NCI-H82 (cell line): ENCODE measurements at places on chromosomes 12 and 14.

GRCh38 chr12:124853781-124854636 is 9.7 kb downstream of the SCARB1 start:
- no peak for DNase-seq

DNA sequence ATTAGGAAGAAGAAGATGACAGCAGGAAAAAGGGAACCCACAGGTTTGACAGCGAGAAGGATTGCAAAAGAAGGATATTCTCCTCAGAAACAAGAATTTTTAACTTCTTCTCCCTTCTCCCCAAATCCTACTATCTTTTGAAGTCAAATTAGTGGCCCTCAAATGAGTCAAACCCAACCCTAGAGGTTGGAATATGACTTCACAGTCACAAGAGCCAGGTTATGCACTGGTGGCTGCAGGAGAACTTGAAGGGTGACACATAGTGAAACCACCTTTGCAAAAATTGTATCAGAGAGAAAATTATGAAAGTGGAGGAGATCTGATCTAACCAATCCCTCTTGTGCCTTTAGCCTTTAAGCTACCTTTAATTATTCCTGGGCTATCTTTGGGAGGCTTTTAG is 386.2 kb upstream of the CCDC196 start:
- DNase-seq: no peak

GRCh38 chr14:74882103-74882920 is 596 bp downstream of the DLST start:
- DNase-seq: no peak

GRCh38 chr12:105858981-105859710 is 279.6 kb downstream of the NUAK1 start:
- DNase-seq: no peak

GRCh38 chr12:113912760-113913329 is 53.3 kb downstream of the RBM19 start:
- peak; percentile 80 for DNase-seq

DNA sequence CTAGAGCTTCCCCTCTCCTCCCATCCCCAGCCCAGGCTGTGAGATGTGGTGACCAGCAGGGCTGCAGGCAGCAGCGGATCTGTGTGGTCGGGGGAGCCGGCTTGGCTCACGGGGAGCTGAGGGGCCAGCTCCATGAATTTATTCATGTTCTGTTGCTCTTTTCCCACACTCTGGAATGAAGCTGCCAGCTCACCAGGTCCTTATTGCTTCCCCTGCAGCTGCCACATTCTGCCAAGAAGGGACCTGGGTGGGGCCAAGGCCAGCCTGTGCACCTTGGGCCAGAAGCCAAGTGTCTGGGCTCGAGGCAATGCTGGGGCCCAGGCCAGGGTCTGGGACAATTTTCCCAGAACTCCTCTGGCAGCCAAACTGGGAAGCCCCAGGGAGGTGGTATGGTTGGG is 2.5 kb upstream of the C1QL4 start:
- DNase-seq: no peak

- peak; percentile 5 for DNase-seq
Measured at GRCh38 chr14:77322250-77322902, 1.5 kb downstream of the GSTZ1 start.

GRCh38 chr12:99393763-99394162 is 253.8 kb upstream of the GARIN6 start:
- no peak for DNase-seq

DNA sequence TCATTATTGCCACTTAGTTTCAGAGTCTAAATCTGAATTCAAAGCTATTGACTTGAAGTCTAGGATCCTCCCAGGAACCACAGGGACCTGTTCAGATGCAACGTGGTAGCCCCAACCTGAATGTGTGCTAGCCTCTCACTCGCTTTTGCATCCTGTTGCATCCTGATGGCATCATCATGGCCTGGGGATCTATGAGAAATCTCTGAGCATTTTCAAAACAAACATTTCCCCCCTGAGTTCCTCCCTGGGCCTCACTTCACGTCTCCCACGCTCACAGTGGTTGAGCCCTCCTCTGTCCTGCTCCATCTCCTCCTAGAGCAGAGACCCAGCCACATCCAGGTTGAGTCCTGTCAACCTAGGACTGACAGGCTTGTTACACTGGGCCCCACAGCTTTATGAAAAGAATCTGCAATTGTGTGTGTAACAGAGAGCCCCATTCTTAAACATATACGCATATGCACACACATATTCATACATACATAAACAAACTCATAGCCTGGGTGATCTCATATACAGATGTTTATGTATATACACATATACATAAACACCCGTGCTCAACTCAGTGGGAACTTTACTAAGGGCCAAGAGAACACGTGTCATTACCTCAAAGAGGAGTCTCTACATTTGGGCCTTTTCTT is 5.4 kb upstream of the KRT72 start:
- no peak for DNase-seq

- DNase-seq: no peak
Measured at GRCh38 chr12:104490186-104490585, 33.4 kb downstream of the CHST11 start.

- peak; percentile 73 for DNase-seq
Measured at GRCh38 chr14:68968721-68969120, 10.4 kb downstream of the ACTN1 start.

- no peak for DNase-seq
Measured at GRCh38 chr14:76324133-76324532, 51.8 kb upstream of the ESRRB start.

- no peak for DNase-seq
Measured at GRCh38 chr14:91419451-91419850, 1.8 kb upstream of the CCDC88C start.

- peak; percentile 61 for DNase-seq
Measured at GRCh38 chr12:93676408-93677194, 574 bp upstream of the CRADD start.

GRCh38 chr14:64947710-64948611 is 5.4 kb upstream of the GPX2 start:
- DNase-seq: no peak

DNA sequence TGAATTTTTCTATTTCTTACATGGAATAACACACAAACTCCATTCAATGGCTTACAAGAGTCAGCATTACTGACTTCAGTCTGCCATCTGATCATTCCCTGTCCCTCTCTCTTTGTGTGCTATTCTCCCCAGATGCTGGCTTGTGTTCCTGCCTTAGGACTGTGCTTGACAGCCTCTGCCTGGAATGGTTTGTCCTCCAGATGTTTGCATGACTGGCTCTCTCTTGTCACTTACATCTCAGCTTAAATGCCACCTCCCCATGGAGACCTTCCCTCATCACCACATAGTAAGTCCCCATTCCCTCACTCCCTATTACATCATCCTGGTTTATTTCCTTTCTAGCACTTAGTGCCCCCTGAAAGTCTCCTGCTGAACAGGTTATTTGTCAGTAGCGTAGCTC is 181.6 kb downstream of the KTN1 start:
- DNase-seq: no peak

- DNase-seq: no peak
Measured at GRCh38 chr14:77314043-77314442, 6.6 kb downstream of the POMT2 start.

DNA sequence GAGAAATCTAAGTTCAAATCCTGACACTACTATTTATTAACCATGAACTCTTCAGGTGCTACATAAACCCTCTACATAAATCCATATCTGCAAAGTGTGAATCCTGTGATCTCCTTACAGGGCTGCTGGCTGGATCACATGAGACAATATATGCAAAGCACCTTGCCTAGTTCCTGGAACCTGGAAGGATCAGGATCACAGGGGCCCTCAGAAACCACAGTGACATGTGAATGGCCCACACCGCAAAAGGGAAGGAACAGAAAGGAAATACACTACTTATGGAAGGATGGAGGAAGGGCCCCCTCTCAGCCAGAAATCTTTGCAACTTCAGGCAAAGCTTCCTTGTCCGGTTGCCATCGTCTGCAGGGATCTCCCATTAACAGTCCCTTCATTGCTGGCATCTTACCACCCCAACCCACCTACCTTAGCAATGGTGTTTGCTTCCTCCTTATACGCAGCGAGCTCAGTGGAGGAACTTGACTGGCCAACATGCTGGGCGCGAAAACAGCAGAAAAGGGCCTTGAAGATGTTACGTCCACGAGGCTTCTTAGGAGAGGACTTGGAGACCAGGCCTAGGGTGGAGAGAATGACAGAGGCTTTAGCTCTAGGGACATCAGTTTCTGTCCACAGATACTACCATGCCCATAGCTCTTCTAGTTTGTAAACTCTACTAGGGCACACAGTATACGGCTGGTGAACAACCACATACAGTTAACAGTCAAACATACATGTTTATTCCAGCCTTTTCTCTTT is 10.7 kb upstream of the AVIL start:
- no peak for DNase-seq

DNA sequence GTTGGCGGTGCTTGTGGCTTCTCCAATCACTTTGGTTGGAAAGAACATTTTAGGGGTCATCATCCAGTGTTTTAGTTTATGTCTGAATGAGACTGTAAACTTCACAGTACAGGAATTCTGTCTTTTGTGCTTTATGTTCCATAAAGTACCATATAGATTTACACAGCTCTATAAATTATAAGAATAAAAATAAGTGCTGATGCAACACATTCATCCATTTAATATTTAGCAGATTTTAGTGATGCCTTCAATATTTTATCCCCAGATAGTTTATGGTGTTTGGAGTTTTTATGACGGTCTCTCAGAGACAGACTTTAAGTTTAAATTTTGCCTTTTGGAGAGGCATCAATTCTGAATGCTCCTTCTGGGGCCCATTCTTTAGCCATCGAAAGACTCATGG is 385.2 kb downstream of the ATP23 start:
- no peak for DNase-seq

- DNase-seq: no peak
Measured at GRCh38 chr12:75446857-75447256, 33.7 kb upstream of the GLIPR1 start.

GRCh38 chr12:81617915-81618314 is 141.2 kb downstream of the PPFIA2 start:
- DNase-seq: peak; percentile 94

DNA sequence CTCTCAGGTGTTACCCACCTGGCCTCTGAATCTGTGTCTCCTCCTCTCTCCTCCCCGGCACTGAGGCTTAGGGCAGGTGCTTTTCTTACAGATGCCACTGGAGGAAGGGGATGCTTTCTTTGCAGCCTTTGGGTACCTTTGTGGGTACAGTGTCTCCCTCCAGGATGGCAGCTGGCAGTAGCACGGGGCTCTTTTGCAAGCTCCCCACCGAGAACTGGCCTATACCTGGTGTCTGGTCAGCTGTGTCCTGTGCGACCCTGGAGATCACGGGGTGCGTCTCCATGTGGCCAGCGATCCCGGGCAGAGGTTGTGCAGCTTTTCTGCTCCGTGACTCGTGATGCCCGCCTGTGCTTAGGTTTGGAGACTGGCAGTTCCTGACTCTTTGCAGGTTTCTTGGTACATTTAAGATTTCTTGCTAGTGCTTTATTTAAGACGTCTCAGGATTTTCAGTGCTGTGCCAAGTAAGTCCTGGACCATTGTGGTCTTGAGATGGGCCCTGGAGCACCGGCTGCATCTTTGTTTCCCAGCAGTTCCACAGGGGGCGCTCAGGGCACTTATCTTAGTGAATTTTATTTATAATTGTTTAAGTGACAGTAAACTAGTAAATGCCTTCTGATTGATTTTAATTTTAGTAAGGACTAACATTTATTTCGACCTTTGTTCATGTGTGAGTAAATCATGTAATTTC is 68.9 kb downstream of the DDX51 start:
- DNase-seq: no peak

GRCh38 chr12:79637093-79637492 is 53.7 kb downstream of the PAWR start:
- DNase-seq: peak; percentile 95

DNA sequence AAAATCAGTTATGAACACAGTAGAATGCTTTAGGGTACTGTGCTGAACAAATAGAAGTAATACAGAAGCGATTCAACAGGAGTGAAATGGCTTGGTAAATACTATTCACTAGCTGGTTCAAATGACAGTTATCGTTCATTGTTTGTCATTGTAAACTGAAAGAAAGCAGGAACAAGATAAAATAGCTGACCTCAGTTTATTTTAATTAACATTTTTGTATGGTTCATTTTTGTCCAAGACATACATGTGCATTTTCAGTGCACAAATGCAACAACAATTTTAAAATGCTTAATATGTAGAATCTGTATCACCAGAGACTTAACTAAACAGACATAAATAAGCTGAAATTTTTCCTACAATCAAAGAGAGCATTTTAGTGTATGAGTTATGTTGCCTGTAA is 49.9 kb downstream of the ALX1 start:
- DNase-seq: no peak

- no peak for DNase-seq
Measured at GRCh38 chr12:60752589-60752988, 1156.8 kb downstream of the SLC16A7 start.

GRCh38 chr14:105477660-105478397 is 3.2 kb downstream of the CRIP2 start:
- no peak for DNase-seq

DNA sequence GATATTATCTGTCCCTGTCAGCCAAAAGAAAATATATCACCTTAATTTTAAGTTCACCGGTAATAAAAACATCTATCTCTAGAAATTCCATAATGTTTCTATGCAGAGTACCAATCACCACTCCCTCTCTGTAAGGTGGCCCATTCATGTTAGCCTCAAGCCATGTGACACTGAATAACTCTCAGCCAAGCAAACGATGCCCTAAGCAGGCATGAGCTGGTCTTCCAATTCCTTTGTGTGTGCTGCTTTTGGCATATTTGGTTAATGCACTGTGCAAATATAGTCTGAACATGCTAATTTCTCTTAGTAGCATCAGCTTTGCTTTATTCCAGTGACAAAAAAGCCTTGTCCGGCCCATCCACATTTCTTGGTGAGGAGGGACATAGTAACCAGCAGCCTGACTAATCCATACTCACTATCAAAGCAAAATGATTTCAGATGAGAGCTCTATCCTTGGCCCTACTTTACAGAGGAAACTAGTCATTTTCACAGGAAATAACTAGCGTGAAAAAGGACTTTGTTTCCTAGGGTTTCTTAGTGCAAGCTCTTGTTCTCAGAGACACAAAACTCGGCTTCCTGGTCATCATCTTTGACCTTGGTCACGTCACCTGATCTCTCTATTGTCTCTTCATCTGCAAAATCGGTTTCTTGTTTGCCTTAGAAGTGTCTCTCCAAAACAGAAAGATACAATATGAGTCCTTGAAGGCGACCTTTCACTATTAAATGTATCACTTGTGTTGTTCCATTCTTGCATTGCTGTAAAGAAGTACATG is 59.2 kb upstream of the RTRAF start:
- DNase-seq: no peak
